Neural progenitor cell (in vitro differentiated cells): ENCODE measurements at places on chromosomes 16 and 17. TPM values are rescaled to one million over a fixed set of nuclear protein-coding genes. Genes with fewer than 3 reads are reported as not detected.

NTN1 gene
- 0.45 and 2.4 TPM in 2 replicates for total RNA-seq

TMIGD1 gene
- not detected in 2 replicates for total RNA-seq

ESRP2 gene
- 1.5 and 5.4 TPM in 2 replicates for total RNA-seq

MYH11 gene
- total RNA-seq: 0.07 and 0.25 TPM in 2 replicates

DVL2 gene
- total RNA-seq: 43.9 and 113 TPM in 2 replicates

CPNE2 gene
- 19.8 and 26.9 TPM in 2 replicates for total RNA-seq

CCL8 gene
- total RNA-seq: not detected in 2 replicates

DBNDD1 gene
- total RNA-seq: 5.2 and 19.4 TPM in 2 replicates

TMEM106A gene
- 1.7 and 2.4 TPM in 2 replicates for total RNA-seq

KRTAP2-2 gene
- not detected in 2 replicates for total RNA-seq

FGF11 gene
- total RNA-seq: 7.6 and 14.9 TPM in 2 replicates

CA5A gene
- total RNA-seq: not detected in 2 replicates

CLEC10A gene
- not detected in 2 replicates for total RNA-seq

ERN2 gene
- 1.8 and 3.8 TPM in 2 replicates for total RNA-seq

KRT17 gene
- total RNA-seq: not detected in 2 replicates

TBC1D3L gene
- 9.2 and 17.0 TPM in 2 replicates for total RNA-seq

CCDC200 gene
- total RNA-seq: not detected in 2 replicates

SLC6A2 gene
- not detected in 2 replicates for total RNA-seq

CCDC154 gene
- 0.28 TPM in 1 of 2 replicates, not detected in the other for total RNA-seq

GPR179 gene
- 0.22 TPM in 1 of 2 replicates, not detected in the other for total RNA-seq

VPS25 gene
- total RNA-seq: 77.5 and 114 TPM in 2 replicates

KRTAP16-1 gene
- not detected in 2 replicates for total RNA-seq

KRT25 gene
- not detected in 2 replicates for total RNA-seq

CBX2 gene
- 53.5 and 155 TPM in 2 replicates for total RNA-seq

SOST gene
- total RNA-seq: 0.06 TPM in 1 of 2 replicates, not detected in the other

HEATR9 gene
- not detected in 2 replicates for total RNA-seq

ABCA9 gene
- 0.03 and 0.13 TPM in 2 replicates for total RNA-seq

GNG13 gene
- total RNA-seq: not detected in 2 replicates

KRTAP4-9 gene
- total RNA-seq: not detected in 2 replicates

CCDC102A gene
- total RNA-seq: 3.9 and 12.8 TPM in 2 replicates

CHST5 gene
- 0.37 TPM in 1 of 2 replicates, not detected in the other for total RNA-seq

ITGAD gene
- total RNA-seq: not detected in 2 replicates

GCGR gene
- not detected in 2 replicates for total RNA-seq

ZBTB4 gene
- total RNA-seq: 5.4 and 15.5 TPM in 2 replicates

NHERF2 gene
- total RNA-seq: 3.0 and 9.1 TPM in 2 replicates

TSNAXIP1 gene
- total RNA-seq: 2.8 and 2.9 TPM in 2 replicates

ANKRD40CL gene
- total RNA-seq: not detected in 2 replicates
